ENCODE measurements at places on chromosomes 13 and 19.

GRCh38 chr13:27790523-27790922 is 1.8 kb upstream of the GSX1 start:
- no peak for DNase-seq

GRCh38 chr19:5345895-5346386 is 5.3 kb upstream of the PTPRS start:
- DNase-seq = peak; percentile 75

GRCh38 chr13:50529154-50529882 is 314.2 kb downstream of the DLEU7 start:
- peak; percentile 91 for DNase-seq

DNA sequence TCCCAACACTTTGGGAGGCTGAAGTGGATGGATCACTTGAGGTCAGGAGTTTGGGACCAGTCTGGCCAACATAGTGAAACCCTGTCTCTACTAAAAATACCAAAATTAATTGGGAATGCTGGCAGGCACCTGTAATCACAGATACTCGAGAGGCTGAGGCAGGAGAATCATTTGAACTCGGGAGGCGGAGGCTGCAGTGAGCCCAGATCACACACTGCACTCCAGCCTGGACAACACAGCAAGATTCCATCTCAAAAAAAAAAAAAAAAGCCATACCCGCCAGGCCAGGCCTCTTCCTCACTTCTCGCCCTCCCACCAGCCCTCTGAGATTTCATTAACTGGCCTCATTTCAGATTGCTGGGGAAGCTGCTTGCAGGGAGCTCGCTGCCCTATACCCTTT is 7.7 kb upstream of the RELB start:
- no peak for DNase-seq

DNA sequence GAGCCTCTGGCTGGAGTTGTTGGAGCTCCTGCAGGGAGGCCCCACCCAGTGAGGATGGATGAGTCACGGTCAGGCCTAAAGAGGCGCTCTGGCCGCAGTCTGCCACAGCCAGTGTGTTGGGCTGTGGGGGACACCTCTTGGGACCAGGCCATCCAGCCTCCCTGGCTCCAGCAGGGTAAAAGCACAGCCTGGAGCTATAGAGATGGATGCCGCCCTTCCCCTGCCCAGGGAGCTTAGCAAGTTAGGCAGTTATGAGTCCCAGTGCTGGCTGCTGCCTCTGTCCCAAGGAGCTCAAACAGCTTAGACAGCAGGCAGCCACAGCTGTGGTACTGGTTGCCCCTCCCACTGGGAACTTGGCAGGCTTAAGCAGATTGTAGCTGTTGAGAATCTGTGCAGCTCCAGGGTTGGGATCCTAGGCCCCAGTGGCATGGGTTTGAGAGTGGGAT is 100.9 kb downstream of the NDFIP2 start:
- peak; percentile 74 for DNase-seq

- DNase-seq = peak; percentile 87
Measured at GRCh38 chr19:4454747-4455718, 2.6 kb downstream of the UBXN6 start.

DNA sequence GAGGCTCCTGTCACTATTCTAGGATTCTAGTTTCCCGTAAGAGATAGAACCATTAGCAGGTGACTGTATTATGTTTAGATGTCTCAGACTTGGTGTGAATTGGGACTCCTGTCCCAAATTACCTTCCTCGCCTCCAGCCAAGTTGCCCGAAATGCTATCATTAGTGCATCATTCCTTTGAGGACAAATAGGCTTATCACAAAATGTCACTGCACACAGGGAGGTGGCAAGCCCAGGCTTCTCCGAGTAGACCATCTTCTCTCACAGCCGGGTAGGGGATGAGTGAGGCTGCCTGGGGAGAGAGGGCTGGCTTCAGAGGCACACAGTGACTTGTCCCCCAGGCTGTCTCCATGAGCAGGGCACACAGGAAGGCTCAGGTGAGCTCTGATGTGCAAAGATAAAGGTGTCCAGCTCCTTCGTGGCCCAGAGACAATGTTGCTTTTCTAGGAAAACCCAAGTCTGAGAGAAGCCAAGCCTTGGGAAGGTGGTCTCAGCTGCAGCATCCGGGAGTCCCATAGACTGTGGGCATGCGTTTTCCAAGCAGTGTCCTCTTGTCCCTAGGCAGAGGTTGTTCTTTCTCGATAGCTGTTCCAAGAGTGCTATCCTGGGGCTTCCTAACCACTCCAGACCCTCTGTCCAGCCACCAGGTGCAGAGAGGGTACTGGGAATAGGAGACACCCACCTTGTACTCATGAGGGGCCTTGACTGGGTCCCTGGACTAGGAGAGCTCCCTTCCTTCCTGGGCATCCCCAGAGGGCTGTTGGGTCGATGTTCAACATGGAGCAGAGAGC is 163.1 kb upstream of the TSHZ3 start:
- DNase-seq = no peak

DNA sequence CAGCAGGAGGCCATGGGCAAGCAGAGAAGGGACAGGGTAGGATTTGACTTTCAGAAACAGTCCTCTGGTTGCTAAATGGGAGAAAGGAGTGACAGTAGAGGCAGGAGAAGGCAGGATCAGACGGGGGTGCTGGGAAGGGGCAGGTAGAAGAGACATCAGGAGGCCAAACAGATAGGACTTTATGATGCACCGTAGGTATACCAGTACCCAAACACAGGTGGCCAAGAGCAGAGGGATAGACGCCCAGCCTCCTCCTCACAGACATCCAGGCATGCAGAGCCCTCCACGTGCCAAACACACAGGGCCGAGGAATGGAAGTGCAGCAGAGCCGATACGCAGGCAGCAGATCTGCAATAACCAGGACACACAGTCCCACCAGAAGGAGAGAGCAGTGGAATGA is 1.3 kb upstream of the AXL start:
- no peak for DNase-seq

DNA sequence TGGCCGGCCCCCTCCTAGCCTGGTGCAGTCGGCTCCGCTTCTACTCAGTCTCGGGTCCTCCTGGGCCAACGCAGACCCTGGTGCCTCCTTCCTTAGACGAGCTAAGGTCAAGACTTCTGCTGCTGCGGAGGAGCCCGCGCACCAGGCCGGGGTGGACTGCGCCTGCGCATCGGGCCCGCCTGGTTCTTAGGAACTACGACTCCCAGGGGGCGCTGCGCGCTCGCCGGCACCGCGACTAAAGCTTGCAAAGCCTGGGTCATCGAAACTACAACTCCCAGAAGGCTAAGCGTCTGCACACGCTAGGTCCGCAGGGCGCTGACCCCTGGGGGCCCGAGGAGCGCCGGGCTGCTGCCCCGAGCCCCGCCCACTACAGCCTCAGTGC is at the start of gene ZNF835:
Gene ZNF835 (minus strand): TSS at position 145 of the 382 bp plus-strand sequence. CDS start 6,559 bp downstream, outside the sequence.
- DNase-seq = peak; percentile 53

- DNase-seq = peak; percentile 35
Measured at GRCh38 chr13:57631596-57632275, at the start of gene PCDH17. Gene PCDH17, plus strand, starts transcription at chr13:57631744. Its CDS starts 803 bp downstream, at chr13:57632547.

- DNase-seq = no peak
Measured at GRCh38 chr19:1678073-1678472, 25.7 kb upstream of the TCF3 start.

DNA sequence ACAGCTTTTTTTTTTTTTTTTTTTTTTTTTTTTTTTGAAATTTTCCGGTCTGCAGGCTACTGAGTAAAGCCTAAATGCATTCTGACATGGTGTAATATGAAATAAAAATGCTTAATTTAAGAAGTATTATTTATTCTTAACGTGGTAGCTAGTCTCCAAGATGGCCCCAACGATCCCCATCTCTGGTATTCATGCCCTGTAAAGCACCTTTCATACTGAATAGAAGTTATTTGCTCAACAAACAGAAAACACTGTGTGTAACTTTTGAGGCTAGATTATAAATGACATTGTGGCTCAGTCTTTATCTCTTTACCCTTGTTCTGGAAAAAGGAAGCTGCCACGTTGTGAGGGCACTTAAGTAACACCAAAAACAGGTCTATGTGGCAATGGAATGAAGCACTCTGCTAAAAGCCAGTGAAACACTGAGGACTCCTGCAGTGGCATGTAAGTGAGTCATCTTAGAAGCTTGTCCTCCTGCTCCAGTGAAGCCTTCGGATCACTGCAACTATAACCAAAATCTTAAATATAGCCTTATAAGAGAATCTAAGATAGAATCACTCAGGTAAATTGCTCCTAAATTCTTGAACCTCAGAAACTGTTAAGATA is 128.7 kb downstream of the UGGT2 start:
- DNase-seq = peak; percentile 87

DNA sequence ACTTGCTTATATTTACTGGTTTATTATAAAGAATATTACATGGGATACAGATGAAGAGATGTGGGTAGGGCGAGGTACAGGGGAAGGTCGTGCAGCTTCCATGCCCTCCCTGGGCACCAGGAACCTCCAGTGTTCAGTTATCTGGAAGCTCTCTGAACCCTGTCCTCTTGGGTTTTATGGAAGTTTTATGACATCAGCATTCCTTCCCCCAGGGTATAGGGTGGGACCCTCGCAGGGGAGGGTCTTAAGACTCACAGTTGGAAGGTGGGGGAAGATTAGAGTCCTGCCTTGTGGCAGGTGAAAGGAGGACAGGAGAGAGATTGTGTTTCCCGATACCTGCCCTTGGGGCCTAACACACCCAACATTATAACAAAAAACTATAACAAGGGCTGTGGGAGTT is 71.8 kb upstream of the NPAS1 start:
- DNase-seq = no peak

DNA sequence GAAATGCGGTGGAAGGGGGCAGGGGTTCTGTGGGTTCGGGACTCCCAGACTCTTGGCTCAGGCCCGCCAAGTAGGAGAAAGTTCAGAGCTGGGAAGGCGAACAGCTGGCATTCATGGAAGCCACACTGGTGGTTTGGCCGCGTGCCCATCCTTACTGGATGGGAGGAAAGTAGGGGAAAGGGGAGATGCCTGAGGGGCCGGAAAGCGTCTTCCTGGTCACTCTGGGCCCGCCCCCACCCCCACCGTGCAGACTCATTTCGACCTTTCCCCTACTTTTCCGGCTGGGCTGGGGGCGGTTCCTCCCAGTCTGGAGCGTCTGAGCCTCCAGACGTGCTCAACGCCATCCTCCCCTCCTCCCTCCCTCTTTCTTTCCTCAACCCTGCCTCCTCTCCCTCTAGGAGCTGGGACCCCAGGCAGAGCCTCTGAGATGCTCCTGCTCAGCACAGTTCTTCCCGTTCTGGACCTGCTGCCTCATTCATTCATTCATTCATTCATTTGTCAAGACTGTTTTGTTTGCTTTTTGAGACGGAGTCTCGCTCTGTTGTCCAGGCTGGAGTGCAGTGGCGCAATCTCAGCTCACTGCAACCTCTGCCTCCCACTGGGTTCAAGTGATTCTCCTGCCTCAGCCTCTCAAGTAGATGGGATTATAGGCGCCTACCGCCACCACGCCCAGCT is 3.5 kb downstream of the ANGPTL4 start:
- peak; percentile 99 for DNase-seq

GRCh38 chr19:28493884-28494283 is 719.1 kb downstream of the UQCRFS1 start:
- DNase-seq = no peak

DNA sequence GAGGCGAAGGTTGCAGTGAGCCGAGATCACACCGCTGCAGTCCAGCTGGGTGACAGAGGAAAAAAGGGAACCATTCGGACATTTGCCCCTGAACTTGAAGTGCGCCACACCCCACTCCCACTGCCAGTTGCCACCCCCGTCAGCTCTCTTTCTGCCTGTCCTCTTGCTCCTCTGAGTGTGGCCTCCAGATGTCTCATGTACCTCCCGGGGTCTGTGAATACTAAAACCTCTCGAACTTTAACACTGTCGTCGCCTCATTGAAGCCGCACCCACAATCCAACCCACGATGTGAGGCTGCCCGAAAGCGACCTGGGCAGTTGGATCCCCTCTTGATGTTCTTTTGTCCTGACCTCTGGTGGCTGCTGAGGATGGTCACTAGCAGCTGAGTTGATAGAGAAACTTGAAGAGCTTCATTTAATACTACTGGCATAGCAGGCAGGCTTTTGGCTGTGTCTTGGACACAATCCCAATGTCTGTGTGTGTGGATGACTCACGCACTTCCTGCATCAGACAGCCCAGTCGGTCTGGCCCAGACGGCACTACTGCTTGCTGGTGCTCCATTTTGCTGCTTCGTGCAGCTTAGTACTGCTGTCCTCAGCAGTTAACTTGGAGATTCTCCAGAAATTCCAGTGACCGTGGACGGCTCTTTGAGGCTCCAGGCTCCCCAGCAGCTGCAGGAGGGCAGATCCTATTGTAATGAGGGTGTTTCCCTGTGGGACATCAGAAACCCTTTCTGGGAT is 4.2 kb downstream of the FPR3 start:
- peak; percentile 98 for DNase-seq

DNA sequence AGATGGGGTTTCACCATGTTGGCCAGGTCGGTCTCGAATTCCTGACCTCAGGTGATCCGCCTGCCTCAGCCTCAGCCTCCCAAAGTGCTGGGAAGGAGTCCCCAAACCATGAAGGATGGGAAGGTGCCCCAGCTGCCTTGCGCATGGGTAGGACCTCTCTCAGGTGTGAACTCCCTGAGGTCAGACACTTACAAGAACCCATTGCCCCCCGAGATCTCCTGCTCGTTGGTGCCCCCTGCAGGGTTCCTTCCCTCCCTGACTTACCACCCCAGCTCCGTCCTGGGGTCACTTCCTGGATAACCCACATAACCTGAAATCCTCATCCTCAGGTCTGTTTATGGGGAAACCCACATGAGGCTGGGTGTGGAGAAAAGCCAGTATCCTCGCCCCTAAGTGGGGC is 41.7 kb downstream of the UNC13A start:
- DNase-seq = no peak

- no peak for DNase-seq
Measured at GRCh38 chr19:48955308-48955958, 758 bp downstream of the BAX start.

DNA sequence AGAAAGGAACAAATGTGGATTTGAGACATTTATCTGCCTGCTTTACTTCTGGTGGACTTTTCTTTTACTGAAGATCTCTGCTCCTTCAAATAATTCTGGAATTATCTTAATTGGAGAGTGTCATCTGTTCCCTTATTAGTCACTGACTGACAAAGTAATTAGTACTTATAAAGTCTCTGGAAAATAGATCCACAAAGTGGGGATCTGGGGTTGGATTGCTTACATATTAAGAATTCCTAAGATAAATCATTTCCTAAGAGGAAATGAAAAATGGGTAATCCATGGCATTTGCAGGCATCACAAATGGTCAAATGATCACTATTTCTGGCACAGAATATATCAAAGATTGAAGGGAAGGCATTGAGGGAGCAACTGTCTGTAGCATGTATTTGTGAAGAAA is 137.4 kb upstream of the SLITRK5 start:
- no peak for DNase-seq

GRCh38 chr13:47718556-47718955 is 282.5 kb downstream of the SUCLA2 start:
- DNase-seq = no peak

GRCh38 chr19:3867971-3868769 is 668 bp downstream of the ZFR2 start:
- no peak for DNase-seq

Measured in cardiac fibroblast (primary cell).